ENCODE measurements at places on chromosomes 16 and 17.

DNA sequence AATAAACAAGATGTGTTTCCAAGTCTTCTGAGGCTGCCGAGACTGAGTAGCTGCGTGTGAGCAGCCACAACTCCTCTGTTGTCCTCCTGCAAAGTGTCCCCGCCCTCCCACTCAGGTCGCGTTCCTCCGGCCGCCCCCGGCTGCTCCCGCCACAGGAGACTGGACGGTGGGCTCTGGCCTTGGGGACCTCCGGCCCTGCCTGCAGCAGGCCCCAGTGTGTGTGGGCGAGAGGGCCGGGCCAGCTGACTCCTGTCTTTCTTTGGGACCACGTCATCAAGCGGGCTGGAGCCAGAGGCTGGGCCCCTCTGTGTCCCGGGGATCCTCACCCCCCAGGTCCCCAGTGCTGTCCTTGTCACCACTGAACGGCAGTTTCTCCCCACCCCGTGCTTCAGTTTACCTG, 175.3 kb downstream of the NPIPB11 start:
- no peak for DNase-seq

- no peak for DNase-seq
Observed at GRCh38 chr17:48282303-48282702, 147.7 kb downstream of the SKAP1 start.

- no peak for DNase-seq
Observed at GRCh38 chr17:72219137-72219823, 98.5 kb downstream of the SOX9 start.

GRCh38 chr17:55233840-55234239, 30.9 kb upstream of the HLF start:
- no peak for DNase-seq

All from renal pelvis (tissue), 12 donors.